ENCODE measurements at places on chromosomes 12 and 14.
A peak's percentile ranks its signal among the peaks of the same experiment; 100 is the strongest.

- no peak for DNase-seq
Measured at GRCh38 chr12:26153421-26154154, 28.8 kb upstream of the BHLHE41 start.

DNA sequence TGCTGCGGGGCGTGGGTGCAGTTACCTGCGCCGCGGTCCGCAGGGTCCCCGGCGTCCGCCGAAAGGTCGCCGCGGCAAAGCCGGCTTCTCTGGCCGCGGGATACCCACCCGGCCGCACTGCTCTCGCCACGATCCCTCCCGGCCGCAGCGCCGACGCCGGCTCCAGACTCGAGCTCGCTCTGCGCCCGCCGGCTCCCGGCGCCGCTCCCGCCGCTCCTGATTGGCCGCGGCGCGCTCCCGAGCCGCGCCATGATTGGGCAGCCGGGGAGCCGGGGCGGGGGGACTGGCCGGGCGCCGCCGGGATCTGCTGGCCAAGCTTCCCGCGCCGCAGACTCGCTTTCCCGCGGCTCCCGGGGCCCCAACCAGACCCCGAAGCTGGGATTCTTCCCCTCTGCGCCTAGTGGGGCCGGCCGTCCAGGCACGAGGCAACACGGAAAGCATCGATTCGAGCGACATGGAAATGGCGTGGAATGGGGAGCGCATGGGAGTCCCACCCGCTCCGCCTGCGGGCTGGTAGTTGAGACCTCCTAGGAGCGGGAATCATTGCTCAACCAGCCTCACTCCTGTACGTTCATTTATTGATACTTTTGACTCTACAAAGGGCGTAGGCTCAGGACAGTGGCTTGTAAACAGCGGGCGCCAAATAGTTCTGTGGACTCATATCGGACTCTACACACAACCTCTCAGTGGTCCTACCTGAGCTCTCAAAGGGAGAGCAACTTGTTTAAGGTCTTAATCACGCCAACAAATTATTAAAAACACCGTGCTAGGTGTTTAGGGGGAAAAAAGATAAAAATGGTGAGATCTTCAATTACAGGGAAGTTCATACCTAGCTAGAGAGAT, 36.4 kb upstream of the STON2 start:
- peak; percentile 86 for DNase-seq

DNA sequence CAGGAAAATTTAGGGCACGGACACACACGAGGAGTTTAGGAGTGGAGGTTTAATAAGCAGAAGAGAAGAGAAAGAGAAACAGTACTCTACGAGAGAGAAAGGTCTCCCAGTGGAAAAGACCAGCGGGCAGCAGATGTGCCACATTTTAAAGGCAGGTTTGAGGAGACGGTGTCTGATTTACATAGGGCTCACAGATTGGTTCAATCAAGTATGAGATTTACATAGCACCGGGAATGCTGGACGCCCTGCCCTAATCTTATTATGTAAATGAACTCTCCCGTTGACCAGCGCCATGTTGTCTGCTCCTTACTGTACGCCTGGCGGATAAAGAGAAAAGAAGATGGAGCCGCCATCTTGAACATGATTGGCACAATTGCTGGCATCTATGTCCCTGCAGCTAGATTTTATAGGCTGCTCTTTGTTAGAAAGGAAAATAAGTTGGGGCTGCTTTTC, 17.9 kb downstream of the NFKBIA start:
- no peak for DNase-seq

DNA sequence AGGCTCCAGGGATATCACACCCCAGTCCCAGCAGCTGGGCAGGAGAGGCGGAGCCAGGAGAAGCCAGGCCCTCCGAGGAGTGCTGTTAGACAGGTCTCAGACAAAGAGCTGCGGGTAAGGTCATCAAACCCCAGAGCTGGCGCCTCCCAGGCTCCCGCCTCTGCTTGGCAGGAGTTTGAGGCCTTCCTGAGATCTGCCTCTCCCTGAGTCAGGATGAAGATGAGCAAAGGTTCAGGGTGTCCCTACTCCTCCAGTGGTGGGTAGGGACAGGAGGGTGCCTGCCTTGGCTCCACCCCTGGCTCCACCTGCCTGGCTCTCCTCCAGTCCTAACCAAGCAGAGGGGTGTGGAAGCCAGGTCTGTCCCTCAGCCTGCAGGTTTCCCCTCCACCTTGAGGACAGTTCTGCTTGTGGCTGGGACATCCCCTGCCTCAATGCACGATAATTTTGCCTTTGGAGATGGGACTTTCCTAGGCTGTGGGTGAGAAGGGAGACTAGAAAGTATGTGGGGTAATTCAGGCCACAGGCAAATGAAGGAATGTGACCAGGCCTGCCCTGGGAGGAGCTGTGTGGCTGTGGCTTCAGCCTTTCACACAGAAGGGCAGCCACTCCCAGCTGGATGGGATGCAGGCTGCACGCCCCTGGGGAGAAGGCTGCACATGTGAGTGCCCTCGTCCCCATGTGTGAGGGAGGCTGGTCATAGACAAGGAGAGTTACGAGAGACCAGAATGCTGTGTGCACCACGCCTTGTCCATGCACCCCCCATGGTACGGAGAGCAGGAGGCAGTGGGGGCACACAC, 2.2 kb downstream of the PLEKHG6 start:
- DNase-seq, result no peak

DNA sequence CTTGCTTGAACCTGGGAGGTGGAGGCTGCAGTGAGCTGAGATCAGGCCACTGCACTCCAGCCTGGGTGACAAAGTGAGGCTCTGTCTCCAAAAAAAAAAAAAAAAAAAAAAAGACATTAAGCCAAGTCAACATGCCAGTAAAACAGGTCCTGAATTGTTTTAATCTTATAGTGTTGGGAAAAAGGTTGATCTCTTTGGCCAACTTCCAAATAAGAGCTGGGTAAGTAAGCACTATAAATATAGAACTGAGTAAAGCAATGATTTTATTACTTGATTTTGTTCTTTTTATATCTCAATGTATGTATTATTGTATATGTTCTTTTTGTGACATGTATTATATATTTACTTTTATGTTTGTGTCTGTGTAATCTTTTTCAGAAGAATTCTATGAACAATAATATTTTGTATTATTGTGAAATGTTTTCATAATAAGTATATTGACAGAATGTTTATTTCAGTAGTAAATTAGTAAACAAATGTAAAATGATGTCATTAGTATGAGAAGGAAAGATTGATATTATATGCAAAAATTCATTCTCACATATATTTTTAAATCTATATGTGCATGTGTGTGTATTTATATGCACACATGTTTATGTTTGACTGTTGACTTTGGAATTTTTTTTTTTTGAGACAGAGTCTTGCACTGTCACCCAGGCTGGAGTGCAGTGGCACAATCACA, 9.6 kb upstream of the AKAP6 start:
- DNase-seq, result no peak

DNA sequence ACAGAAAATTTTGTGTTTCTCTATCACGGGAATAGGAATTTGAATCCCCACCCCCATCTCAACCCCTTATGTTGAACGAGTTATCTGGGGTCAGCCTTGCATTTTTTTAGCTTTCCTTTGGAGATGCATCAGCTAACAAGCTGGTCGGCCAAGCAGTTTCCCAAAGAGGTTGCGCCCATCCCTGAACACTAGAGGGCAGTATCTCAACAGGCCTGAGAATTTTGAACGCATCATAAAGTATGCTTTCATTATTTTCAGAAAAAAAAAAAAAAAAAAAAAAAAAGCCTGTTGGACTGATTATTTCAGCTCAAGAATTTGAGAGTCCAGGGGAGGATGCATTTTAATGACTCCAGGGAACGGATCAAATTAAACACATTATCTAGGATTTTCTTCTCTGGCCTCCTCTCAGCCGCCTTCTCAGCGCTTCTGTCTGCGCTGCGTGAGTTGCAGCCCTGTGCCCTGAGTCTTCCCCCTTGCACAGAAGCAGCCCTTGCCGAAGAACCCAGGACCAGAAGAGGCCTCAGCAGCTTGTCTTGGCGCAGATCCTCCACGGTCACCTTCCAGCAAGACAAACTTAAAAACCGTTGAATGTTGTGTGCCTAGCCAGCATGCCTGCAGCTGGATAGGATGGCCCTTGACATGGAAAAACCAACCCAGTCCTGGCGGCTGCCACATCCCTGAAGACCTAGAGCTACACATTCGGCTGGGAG, 76.6 kb upstream of the GZMB start:
- peak; percentile 54 for DNase-seq

DNA sequence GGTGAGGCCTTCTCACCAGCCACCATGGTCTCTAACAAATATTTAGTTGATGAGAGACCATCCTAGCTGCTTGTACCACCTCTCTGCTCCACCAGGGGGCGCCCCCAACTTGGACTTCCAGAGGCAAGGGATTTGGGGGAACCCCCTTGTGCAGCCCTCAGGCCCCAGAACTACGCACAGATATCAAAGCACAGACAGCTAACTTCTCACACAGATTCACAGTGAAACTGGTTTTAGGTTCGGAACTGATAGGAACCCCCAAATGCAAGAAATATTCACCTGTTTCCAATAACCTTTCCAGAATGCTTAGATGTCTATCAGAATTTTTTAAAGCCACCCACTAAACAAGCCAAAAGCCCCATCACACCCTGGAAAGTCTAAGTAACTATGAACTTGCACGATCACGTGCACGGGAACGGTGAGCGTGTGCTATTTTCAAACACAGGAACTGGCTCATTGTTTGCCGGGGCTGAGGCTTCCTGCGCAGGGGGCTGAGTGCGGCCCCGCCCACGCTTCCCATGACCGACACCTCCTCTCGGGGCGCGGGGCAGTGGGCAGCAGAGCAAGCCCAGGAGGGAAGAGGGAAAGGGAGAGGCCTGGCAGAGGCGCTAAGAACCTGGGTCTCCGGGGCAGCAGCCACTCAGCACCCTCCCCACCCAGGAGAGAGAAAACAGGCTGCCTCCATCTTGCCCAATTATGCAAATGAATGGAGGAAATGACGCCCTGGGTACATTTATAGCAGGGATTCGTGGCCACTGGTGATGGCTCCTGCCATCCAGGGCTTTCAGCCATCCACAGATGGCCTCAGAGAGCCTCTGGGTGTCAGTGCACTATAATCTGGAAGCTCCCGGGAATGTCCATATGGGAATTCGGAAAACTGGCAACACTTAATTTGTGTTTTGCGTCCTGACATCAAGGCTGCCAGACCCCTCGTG, 79.4 kb upstream of the GPR68 start:
- DNase-seq, result peak; percentile 90

DNA sequence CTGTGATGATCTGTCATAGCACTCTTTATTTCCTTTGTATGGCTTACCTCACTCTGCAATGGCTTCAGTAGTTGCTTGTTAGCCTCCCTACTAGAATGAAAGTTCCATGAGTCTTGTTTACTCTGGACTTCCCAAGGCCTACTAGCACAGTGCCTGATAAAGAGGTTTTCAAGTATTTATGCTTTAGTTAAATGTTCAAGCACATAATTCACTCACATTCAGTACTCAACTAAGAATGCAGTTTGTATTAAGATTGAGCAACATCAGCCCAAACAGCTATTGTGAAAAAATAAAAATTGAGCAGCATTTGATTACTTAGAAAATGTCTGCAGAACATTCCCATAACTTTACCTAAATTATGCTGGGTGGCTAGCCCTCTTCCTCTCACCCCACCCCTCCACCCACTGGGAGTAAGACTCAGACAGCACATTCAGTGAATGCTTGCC, 158.9 kb upstream of the AMIGO2 start:
- no peak for DNase-seq
